ENCODE measurements at places on chromosomes 2 and 18.

DNA sequence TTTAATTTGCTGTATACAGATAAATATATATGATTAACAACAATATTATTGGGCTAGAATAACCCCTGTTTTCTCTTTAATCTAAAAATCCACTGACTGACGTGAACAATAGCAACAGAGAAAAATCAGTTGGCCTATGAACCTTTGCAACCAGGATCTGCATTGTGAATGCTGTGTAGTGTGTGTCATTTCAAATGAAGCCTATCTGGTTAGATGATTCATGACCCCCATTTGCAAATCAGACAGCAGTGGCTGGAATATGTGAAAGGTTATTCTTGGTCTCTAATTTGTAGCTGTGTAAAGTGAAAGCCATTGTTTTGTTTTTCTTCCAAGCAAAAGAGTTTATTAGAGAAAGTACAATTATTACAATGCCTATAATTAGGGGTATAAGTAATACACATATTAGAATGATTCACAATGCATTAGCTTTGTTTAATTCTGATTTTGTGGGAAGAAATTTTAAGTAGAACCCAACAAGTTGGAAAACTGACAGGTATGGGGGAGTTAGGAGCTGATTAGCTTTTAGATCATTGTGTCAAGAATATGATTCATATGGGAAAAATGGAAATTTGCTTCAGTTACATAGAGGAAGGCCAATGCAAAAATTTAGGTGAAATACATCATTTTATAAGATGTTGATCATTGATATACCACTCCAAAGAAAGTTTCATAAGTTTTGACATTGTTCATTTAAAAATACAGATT, 1362.2 kb upstream of the TMEFF2 start:
- no peak for DNase-seq
- H3K4me3 ChIP-seq, result no peak overlapping the region
- no peaks in the 10 kb centered on the region for H3K27me3 ChIP-seq
- H3K27ac ChIP-seq, result no peak overlapping the region

- H3K27ac ChIP-seq, result no peak overlapping the region
- no peaks in the 10 kb centered on the region for H3K4me1 ChIP-seq
- no peaks in the 10 kb centered on the region for H3K27me3 ChIP-seq
- H3K36me3 ChIP-seq, result no peaks in the 10 kb centered on the region
Observed at GRCh38 chr18:55706898-55707297, 118.9 kb upstream of the TCF4 start.

- H3K4me3 ChIP-seq, result no peak overlapping the region
- DNase-seq, result no peak
- H3K27ac ChIP-seq, result no peak overlapping the region
- peaks cover 37% of the 10 kb centered on the region for H3K27me3 ChIP-seq
- peaks cover 51% of the 10 kb centered on the region for H3K4me1 ChIP-seq
Observed at GRCh38 chr2:71704131-71704561, 250.8 kb downstream of the DYSF start.

DNA sequence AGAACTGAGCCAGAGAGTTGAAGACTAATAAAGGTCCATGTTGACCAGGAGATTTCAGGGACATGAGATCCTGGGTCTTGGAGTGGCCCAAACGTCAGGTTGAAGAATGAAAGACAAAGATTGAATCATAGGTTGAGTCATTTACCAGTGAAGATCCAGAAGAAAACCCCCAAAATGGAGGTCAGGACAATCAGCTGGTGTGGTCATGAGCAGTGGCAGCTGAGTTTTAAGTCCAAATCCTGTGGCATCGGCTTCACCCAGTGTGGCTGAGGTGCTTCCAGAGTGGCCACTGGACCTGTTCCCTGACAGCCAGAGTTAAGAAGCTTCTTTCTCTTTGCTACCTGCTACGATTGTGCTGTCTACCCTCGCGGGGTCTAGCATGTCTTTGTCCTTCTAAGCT, 234.0 kb downstream of the BCL2 start:
- H3K27me3 ChIP-seq, result peaks cover 9% of the 10 kb centered on the region
- no peak overlapping the region for H3K4me3 ChIP-seq
- no peak for DNase-seq
- H3K4me1 ChIP-seq, result peaks cover 14% of the 10 kb centered on the region

DNA sequence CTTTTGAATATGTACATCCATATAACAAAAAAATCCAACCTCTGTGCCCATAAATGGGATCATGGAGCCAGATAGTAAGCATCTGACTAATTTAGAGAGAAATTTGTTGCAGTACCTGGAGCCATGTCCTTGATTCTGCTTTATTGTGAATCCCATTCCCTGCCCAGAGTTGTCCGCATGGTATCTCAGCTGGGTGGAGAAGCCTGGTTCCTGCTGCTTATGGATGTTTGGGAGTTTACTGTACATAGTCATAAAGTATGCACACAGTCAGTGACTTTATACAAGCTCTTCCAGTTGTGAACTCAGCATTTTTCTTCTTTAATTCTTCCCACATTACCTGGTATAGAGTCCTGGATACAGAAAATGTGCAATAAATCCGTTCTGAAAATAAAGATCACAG, 346.0 kb downstream of the FIGN start:
- no peaks in the 10 kb centered on the region for H3K36me3 ChIP-seq
- no peak overlapping the region for H3K4me3 ChIP-seq
- DNase-seq, result no peak
- no peak overlapping the region for H3K27ac ChIP-seq
- H3K4me1 ChIP-seq, result no peaks in the 10 kb centered on the region

DNA sequence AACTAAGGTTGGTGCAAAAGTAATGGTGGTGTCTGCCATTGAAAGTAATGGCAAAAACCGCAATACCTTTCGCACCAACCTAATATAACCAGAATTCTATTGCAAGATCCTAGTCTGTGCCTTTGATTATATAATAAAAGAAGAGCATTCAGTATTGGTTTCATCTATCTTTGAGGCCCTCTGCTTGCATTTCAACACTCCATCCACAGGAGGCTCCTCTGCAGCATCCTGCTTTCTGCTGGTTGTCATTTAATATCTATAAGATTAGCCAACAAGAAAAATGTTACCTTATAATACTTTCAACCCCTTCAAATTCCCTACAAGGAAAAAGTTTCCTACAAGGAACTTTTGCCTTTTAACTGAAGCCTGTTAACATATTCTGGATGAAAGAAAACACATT, 139.2 kb downstream of the CDCA7 start:
- H3K27ac ChIP-seq, result no peak overlapping the region
- no peak overlapping the region for H3K4me3 ChIP-seq
- no peaks in the 10 kb centered on the region for H3K36me3 ChIP-seq
- no peaks in the 10 kb centered on the region for H3K4me1 ChIP-seq
- no peak for DNase-seq

DNA sequence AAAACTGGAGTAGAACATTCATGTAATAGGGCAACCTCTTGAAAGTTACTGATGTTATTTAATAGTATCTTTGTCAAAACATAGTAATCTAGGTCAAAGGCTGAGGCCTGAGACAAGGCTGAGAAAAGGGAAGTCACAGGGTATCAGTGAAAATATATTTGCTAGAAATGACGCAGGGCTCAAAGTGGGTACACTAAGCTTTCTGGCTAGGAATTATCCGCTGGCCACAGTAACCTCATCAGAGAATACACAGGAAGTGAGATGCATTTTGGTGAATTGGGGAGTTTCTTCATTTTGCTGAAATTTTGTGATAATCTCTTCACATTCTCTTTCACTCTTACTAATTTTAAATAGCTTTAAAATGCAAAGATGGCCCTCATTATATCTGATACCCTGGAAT, 206.8 kb downstream of the OTX1 start:
- DNase-seq, result no peak
- no peak overlapping the region for H3K27ac ChIP-seq
- H3K27me3 ChIP-seq, result no peaks in the 10 kb centered on the region
- H3K36me3 ChIP-seq, result no peaks in the 10 kb centered on the region
- no peaks in the 10 kb centered on the region for H3K4me1 ChIP-seq

DNA sequence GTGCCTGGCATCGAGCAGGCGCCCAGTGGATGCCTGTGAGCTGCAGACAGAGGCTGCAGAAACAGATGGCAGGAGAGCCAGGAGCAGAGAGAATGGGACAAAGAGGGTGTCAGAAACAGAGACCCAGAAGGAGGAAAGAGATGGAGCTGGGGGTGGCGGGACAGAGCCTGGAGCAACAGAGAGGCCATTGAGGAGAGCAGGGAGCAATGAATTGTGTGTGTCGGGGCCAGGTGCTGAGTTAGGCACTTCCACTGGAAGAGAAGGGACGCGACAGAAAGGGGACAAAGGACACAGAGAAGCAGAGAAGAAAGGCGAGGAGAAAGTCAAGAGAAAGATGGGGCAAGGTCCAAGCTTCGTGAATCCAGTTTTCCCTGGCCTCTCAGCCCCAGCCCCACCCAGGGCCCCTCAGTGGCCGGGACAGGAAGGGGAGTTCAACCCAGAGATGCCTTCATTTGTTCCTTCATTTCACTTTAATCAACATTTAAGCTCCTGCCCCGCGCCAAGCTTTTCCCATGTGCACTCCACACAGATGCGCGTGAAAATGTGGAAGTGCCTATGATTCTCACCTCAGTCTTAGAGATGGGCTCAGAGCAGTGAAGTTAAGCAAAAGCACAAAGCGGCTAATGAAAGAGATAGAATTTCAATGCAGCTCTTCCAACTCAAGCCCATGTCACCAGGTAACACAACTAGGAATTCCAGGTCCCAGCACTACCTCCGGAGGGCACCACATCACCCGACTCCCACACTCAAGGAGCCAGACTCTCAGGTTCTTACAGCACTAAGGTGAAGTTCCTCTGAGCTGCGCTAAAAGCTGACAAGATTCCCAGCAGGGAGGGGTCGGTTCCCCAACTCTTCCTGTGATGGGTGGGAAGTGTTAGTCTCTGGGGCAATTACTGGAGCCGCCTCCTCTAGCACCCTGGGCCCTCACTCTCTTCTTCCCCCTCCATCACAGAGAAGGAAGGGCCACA, 55.1 kb downstream of the TNS1 start:
- no peaks in the 10 kb centered on the region for H3K36me3 ChIP-seq
- H3K27ac ChIP-seq, result no peak overlapping the region
- H3K27me3 ChIP-seq, result peaks cover 17% of the 10 kb centered on the region
- no peak for DNase-seq

- no peak for DNase-seq
- H3K36me3 ChIP-seq, result no peaks in the 10 kb centered on the region
- H3K4me3 ChIP-seq, result no peak overlapping the region
- peaks cover 5% of the 10 kb centered on the region for H3K4me1 ChIP-seq
- no peak overlapping the region for H3K27ac ChIP-seq
- H3K27me3 ChIP-seq, result peaks cover 14% of the 10 kb centered on the region
Observed at GRCh38 chr2:25698752-25699151, 25.4 kb upstream of the DTNB start.

Measured in nephron progenitor cell (in vitro differentiated cells).